ENCODE measurements at places on chromosomes 1 and 21.

DNA sequence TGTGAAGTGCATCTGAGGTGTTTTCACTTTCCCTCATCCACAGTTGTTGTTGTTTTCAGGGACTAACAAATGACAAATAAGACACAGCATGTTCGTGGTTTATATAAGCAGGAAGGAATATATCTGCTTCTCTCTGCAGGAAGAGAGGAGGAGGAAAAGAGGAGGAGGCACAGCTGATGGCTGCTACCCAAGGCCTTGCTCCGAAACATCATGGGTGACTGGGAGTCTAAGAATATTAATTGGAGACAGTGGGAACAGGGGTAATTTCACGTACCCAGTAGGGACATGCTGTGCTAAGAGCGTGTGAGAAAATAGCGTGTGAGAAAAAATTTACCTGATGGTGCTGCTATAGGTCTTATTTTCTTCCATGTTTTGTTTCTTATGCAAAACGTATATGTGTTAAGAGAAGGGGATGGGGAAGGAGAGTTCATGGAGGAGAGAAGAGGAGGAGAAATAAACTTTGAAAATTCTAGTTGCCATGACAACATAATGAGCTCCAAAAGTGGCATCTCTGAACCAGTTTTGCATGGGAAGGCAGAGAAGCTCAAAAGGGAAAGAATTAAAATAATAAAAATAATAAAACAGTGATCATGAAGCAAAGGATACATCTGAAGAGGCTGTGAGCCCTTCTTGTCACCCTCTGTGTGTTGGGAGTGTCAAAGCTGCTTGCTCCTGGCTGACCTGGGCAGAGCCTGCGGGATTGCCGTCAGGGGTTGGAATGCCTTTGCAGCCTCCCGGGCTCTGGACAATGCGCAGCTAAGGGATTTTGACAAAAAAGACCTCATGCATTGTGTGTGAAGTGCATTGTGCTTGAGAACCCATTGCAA is 192.0 kb downstream of the CACNA1E start:
- H3K4me3 ChIP-seq, result no peak overlapping the region
- H3K4me1 ChIP-seq, result no peaks in the 10 kb centered on the region
- DNase-seq, result no peak
- no peaks in the 10 kb centered on the region for H3K36me3 ChIP-seq
- no peak overlapping the region for H3K27ac ChIP-seq

DNA sequence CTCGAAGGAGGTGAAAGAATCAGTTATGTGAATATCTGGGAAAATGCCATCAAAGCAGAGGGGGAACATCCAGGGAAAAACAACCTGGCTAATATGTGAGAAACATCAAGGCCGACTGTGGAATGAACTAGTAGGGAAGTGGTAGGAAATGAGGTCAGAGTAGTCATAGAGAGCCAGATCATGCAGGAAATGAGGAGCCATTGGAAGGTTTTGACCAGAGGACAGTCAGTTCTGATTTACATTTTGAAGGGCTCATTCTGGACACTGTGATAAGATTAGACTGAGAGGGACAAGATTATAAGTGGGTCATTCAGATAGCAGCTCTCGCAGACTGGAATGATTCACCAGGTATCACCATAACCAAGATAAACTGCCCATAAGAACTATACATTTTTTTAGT is 63.7 kb downstream of the SYT14 start:
- no peaks in the 10 kb centered on the region for H3K27me3 ChIP-seq
- no peaks in the 10 kb centered on the region for H3K36me3 ChIP-seq
- H3K4me1 ChIP-seq, result no peaks in the 10 kb centered on the region
- no peak overlapping the region for H3K4me3 ChIP-seq
- DNase-seq, result no peak
- H3K27ac ChIP-seq, result no peak overlapping the region

DNA sequence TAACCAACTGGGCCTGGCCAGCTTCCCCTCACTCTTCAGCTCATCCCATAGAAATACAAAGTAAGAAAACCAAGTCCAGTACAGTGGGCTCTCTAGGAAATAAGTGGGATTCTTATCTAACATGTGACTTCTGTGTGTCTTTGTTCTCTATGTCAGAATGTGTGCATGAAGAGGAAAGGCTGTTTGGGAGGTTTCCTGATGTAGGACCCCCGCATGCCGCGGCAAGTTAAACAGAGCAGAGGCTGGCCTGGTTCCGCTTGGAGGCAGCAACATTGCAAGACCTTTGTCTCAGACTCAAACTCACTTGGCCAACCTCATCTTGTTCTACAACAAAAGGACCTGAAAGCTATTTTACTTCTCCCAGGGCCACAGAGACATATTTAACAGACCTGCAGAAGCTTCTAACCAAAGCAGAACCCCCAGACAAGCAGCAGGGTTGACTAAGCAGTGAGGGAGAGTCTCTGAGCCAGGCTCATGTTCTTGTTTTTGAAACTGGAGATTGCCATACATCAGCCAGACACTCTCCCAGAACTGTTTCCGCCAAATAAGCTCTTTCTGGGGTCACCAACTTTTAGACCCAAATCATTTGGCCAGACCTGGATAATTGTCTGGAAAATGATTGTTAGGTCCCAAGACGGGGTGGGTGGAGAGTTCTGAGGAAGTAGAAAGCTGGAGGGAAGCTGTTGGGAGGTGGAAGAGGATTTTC is 6.2 kb downstream of the MTARC2 start:
- no peak overlapping the region for H3K27ac ChIP-seq
- H3K27me3 ChIP-seq, result no peaks in the 10 kb centered on the region
- H3K36me3 ChIP-seq, result 0 out of 2 replicates have a peak, but pooled peaks cover 6% of the 10 kb centered on the region
- DNase-seq, result no peak
- H3K4me3 ChIP-seq, result no peak overlapping the region
- H3K4me1 ChIP-seq, result peaks cover 11% of the 10 kb centered on the region

- no peaks in the 10 kb centered on the region for H3K36me3 ChIP-seq
- H3K27ac ChIP-seq, result peak overlapping the region; percentile 56
- DNase-seq, result no peak
- H3K4me3 ChIP-seq, result no peak overlapping the region
- H3K27me3 ChIP-seq, result no peaks in the 10 kb centered on the region
Observed at GRCh38 chr1:151774256-151774922, 11.1 kb upstream of the MRPL9 start.

Measured in PC-9 (cell line).